ENCODE measurements at places on chromosomes 6 and 20.

DNA sequence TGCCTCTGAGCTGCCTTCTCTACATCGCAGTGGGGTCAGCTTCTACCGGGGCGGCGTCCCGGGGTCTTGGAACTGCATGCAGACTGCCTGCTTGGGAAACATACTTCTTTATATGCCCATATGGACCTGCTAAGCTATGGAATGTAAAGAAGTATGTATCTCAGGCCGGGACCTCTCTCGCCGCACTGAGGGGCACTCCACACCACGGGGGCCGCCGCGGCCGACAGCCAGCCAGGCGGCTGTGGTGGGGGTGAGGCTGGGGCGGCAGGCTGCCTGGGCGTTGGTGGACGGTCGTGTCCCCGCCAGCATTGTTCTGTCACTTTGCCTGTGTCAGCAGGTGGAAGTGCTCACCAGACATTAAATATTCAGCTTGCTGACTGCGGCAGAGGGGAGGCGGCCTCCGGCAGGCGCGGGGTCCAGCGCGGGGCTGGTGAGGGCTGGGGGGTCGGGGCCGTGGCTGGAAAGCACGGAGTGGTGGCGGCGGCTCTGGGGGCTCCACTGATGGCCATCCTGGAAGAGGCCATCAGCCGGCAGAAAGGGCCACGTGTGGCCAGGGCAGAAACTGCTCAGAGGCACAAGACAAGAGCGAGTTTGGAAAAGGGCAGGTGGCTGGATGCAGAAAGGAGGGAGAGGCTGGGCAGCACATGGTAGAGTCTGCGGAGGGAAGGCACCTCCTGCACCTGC is 78.6 kb upstream of the GATA5 start:
- DNase-seq = no peak

DNA sequence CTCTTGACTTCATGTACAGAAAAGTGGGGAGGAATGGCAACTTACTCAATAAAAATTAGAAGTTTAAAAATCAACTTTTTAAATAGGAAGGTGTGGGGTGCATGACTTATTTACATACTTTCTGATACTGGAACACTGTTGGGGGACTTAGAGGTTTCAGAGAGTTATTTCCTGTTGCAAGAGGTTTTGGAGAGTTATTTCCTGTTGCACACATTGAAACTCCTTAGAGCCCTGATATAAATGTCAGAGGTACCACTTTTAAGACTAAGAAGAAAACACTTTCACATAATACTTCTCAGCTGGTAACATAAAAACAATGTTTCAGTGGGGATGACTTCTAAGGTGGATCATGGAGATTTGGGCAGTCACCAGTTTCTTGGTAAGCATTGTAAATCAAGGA is 579.9 kb downstream of the MMUT start:
- DNase-seq = no peak

DNA sequence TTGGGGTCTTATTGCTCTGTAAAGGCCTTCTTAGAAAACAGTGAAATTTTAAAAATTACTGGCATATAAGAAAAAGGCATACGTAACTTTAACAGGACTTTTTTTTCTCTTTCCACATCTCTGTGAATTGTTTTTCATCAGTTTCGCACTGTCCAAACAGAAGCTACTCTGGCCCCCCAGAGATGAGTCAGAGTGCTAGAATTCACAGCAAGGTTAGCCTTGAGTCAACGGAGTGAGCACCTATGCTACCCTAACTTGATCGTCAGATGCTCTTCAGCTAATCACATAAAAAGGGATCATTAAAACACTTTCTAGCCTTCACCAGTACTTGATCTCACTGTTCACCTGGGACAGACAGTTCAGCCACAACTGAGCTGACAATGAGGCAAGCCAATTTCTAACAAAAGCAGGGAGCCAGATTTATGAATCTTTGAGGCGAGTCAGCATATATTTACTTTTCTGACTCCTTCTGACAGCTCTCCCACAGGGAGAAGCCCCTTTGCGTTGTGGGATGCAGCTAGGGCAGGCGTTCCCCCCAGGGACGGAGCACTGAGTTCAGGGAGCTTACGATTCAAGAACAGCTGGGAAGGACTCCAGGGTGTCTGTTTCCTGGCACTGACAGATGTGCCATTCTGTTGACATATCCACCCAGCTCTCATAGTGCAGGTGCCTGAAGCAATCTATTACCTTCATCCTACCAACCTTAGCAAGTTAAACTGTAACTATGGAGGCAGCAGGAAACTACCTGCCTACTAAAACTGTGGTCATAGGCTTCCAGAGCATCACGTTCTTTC is 46.4 kb upstream of the SPDEF start:
- peak; percentile 88 for DNase-seq

DNA sequence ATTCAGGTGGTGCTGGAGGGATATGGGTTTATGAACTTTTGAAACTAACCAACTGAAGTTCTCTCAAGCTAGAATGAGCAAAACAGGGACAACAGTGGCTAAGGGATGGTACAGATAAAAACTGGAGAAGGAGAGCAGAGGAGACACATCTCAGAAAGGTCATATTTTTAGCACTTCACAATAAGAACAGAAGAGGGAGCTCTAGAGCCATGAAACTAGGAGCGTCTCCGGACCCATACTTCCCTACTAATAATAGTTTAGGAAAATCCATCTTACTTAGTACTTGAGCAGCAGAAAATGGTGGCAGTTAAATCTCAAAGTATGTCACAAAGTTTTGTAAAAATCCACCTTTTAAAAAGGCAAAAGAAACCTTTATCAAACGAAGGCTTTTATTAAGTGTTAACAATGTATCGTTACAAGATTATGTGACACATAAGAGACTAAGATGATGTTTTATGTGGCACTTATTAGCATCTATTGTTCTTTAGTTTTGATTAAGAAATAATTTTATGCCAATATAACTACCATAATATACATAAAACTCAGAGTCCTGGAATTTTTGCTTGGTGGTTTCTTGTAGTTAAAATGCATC is 278.6 kb downstream of the TBC1D32 start:
- DNase-seq = no peak

DNA sequence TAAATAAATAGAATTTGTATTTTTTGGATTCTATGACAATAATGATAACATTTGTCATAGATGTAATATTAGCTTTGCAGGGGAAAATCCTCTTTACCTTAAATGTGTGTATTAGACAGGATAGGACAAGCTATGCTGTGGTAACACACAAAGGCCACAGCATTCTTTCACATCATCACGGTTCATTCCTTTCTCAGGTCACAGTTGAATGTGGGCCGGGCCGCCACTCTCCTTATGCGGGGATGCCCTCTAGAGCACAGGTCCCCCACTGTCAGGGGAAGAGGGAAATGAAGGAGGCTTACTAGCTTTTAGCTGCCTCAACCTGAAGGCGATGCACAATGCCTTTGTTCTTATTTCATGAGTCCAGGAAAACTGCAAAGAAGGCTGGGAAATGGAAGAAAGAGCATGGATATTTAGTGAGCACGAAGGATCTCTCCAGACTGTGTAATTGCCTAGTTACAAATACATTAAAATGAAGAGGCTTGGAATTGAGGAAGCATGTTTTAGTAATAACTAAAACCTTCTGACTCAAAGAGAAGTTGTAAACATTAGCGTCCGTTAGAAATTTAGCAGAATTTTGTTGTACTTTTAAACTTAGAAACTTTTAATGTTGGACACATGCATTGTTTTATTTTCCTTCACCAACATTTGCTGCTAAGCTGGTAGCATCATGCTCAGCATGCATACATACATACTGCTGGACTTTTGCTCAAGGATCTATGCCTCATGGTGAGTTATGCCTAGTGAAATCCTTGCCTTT is 248.9 kb upstream of the FOXQ1 start:
- DNase-seq = no peak

DNA sequence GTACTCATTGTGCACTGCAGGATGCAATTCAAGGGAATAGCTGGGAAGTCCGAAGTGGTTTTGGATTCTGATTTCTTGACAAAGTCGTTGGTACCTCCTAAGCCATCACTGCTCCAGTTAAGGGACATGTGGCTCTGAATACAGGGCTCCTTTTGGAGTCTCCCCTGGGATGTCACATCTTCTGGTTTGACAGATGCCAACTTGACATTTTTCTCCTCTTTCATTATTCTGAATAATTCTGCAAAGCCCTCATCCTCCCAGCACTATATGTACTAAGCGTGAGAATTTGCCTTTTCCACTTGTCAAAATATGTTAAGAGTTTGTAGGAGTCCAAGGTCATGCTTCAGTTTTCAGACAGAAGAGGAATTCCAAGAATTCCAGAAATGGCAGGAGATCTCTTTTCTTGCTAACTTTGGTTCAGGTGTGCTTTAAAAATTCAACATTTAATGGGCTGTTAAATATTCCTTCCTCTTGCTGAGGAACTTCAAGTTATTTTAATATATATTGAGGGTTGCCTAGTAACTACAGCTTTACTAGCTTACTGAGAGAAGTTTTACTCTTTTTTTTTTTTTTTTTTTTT is 38.7 kb downstream of the DOK5 start:
- DNase-seq = no peak

DNA sequence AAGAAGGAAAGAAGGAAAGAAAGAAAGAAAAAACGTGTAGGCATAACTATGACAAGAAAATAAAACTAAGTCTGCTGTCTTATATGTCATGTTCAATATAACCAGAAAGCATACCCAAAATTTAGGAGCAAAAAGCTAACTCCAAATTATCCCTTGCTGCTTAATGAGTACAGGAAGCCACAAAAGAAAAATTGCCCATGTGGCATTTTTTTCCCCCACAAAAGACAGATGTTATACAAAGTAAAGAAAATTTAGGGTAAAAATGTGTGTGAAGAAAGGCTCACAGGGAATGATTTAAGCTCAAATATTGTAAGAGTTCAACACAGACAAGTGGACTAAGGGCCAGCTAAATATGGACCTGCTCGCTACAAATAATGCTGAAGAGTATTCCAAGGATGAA is 263.8 kb downstream of the BTBD9 start:
- no peak for DNase-seq

GRCh38 chr6:2763876-2764540 is 1.2 kb upstream of the WRNIP1 start:
- DNase-seq = no peak

DNA sequence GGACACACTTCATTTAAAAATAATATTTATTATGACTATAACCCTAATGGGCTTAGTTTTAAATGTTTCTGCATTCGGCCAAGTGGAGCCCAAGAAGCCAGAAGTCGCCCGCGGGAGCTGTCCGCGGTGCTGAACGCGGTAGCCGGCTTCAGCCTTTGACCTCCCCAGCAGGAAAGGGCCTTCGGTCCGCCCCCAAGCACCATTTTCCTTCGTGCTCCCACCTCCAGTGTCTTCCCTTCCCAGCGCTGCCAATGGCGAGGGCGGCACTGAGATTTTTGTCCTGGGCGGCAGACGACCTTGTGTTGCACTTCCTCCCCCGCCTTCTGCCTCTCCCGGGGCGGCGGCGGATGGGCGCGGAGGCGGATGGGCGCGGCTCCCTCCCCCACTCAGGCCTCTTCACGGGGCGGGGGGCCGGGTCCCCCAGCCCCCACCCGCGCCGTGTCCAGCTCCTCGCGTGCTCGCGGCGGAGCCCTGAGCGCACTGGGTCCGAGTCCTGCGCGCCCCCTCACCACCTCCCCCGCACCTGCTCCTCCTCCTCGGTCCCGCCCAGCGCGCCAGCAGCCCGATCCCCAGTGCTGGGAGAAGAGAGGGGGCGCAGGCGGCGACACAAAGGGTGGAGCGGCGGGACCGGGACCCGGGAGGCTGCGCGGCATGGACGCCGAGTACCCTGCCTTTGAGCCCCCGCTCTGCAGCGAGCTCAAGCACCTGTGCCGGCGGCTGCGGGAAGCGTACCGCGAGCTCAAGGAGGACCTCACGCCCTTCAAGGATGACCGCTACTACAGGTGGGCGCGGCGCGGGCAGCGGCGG is 23.6 kb upstream of the TMEM181 start:
- DNase-seq = no peak

DNA sequence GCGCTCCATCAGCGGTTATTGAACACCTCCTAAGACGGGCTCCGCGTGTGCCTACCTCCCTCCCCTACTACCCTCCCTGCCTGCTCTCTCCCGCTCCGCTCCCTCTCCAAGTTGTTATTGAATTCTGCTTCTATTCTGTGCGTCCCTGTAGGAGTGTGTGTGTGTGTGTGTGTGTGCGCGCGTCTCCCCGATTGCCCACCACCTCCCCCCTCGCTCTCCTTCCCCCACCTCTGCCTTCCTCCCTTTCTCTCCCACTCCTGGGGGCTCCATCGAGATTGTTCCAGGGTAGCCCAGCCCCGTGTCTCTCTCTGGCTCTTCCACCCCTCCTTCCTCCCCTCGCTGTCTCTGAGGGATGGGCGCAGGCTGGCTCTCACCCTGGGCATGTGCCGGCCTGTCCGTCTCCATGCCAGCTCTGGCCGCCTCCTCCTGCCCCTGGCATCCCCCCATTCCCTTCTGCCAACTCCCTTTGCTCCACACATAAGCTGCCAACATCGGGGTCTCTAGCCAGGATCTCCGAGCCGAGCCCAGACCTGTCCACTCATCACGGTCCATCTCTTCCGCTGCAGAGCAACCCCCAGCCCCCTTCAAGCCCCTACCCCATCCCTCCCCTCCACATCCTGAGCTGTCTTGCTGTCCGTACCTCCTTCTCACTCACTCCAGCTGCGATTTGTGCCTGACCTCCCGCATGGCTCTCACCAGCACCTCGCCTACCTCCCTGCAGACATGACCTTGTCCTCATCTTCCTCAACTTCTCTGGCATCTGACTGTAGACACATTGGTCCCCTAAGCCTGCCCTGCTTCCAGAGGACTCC is 68.5 kb downstream of the SRC start:
- DNase-seq = no peak

DNA sequence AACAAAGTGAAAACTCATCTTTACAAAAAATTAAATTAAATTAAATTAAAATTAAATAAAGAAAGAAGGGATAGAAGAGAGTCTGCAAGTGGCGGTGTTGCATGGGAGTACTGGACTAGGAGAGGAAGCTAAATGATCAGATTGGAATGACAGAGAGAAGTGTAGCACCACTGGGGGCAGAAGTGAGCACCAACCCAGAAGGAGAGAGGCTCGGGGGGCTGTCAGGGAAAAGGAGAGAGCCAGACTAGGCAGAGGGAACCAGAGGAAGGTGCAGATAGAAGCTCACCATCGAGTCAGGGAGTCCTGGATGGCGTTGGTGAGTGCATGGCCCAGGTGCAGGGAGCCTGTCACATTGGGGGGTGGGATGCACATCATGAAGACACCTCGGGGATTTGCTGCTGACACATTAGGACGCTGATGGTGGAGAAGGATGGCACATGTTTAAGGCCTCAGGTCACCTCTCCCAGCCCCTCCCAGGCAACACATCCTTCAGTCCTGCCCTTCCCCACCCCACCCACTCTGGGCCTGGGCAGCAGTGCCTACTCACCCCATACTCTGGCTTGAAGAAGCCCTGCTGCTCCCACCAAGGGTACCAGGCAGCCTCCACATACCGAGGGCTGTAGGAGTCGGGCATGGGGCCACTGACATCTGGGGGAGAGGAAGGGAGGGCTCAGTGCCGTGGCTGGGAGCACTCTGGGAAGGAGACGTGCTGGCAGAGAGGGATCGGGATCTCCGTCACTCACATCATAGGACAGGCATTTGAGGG is 4.0 kb downstream of the VARS1 start:
- no peak for DNase-seq

DNA sequence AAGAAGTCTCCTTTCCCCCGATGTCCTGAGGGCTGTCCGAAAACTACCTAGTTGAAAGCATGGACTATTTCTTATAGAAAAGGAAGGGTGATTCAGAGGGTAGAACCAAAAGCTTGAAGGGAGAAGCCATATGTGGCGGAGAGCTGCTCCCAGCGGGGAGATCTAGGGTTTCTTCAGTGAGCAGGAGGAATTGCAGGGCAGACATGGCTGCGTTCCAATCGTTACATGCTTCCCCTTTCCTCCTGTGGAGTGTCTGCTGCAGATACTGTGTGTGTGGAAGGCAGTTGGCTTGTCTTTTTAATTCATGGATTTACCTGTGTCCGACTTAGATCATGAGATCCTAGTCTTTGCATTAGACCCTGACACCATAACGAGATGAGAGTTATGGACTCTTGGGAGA is 799.5 kb downstream of the QKI start:
- no peak for DNase-seq

- DNase-seq = no peak
Observed at GRCh38 chr6:131419702-131420101, 153.3 kb upstream of the ARG1 start.
